ENCODE measurements at places on chromosomes 3 and 15.
A peak's percentile ranks its signal among the peaks of the same experiment; 100 is the strongest.

- DNase-seq, result peak; percentile 93
Observed at GRCh38 chr3:65936908-65937638, 101.6 kb downstream of the MAGI1 start.

DNA sequence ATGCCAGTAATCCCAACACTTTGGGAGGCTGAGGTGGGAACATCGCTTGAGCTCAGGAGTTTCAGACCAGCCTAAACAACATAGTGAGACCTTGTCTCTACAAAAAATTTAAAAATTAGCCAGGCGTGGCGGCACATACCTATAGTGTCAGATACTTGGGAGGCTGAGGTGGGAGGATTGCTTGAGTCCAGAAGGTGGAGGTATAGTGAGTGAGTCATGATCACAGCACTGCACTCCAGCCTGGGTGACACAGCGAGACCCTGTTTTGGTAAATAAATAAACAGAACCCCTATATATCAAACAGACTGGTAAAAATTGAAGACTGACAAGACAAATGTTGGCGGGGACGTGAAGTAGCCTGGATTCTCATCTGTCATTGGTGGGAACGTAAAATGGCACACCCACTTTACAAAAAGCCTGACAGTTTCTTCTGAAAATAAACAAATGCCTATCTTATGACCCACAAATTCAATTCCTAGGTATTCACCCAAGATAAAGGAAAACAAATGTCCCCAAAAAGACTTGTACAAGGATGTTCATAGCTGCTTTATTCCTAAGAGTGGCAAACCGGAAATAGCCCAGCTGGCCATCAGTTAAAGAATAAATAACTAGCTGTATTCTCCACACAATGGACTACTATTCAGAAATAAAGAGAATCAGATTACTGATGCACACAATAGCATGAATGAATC is 47.0 kb upstream of the GK5 start:
- DNase-seq, result no peak

- DNase-seq, result no peak
Observed at GRCh38 chr15:40956541-40956982, 3.3 kb downstream of the CHAC1 start.

- no peak for DNase-seq
Observed at GRCh38 chr3:79406175-79406574, 361.6 kb downstream of the ROBO1 start.

DNA sequence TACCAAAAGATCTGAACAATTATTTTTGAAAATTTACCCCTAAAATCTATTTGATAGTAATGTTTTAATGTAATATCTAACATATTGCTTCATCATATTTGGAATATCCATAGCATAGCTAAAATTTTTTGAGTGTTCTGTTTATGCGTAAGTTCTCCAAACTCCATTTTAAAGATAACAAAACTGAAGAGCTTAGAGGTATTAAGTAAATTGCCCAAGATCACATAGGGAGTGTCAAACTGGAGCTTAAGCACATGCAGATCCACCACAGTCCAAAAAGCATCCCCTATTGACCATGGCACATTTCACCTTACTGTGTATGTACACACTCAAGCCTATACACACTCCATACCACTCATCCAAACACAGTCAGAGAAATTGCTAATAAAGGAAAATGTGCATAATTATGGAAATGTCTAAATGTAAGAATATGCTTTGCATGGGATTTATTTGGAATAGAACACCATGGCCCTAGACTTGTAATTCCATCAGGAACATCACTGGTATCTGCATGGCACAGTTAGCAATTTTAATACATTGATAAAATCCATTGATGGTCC is 85.2 kb upstream of the TGFBR2 start:
- DNase-seq, result no peak

All from Kasumi-1 (cell line).